ENCODE measurements at places on chromosomes 6 and 20.
A peak's percentile ranks its signal among the peaks of the same experiment; 100 is the strongest.

DNA sequence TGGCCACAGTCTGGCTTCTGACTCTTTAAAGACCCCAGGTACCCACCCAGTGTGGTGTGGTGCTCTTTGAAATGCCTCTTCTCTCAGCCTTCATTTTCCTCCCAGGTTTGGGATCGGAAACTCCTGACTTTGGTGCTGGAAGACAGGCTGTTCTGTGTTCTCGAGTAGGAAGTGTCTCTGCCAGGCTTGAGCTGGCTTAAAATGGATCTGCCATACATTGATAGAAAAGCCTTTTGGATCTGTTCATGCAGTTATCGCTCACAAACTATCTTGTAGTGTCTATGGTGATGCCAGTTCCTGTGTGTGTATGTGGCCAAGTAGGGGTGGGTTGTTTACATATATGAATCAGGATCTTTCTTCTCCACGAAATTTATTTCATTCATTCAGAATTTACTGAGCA, 307.3 kb upstream of the CHD6 start:
- no peak for DNase-seq

- no peak for DNase-seq
These were observed 25.8 kb upstream of the SLC17A3 start for GRCh38 chr6:25899580-25900408.

DNA sequence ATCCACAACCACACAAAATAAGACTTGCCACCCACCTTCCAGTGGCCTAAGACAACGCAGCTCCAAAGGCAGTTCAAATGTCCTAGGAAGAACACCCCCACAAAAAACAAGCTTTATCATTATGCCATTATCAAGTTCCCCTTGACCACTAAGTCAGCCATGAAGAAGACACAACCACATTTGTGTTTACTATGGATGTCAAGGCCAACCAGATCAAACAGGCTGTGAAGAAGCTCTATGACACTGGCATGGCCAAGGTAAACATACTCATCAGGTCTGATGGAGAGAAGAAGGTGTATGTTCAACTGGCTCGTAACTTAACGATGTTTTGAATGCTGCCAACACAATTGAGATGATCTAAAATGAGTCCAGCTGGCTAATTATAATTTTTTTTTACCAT, 26.1 kb downstream of the SEC63 start:
- no peak for DNase-seq

GRCh38 chr6:39088331-39088730, 26.7 kb downstream of the SAYSD1 start:
- peak; percentile 52 for DNase-seq

GRCh38 chr6:27924179-27924578, 12.0 kb upstream of the OR2B2 start:
- no peak for DNase-seq

DNA sequence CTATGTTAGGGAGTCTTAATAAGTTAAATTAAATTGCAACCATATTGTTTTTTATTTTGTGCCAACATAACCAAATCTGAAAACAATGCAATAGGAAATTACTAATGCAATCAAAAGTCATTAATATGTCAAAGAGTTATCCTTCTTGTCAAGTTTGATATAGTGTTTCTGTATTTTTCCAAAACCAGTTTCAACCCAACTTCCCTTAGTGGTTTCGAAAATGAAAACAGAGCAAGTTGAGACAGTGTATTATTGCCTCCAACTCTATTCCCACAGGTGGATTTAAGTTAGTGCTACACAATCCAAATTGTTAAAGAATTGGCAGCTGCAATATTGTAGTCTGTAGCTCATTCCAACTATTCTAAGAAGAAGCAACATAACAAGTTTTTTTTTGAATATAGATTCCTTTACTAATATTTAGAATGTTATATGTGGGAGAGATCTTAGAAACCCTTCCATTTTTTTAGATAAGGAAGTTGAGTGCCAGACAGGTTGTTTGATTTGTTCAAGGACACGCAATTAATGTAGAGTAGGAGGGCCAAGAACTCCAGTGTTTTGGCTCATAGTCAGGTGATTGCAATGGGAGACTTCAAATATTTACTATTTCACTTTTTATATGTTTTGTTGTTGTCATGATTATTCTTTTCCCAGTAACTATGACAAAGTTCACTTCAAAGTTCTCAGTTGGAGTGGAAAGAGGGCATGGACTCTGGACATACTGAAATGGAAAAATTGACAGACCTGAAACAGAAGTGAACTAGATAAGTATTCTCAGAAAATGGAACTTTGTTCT, 282.4 kb upstream of the HSF2 start:
- no peak for DNase-seq

GRCh38 chr20:38252292-38253288, 7.9 kb downstream of the KIAA1755 start:
- DNase-seq: no peak

- no peak for DNase-seq
These were observed 588 bp upstream of the ACSS2 start for GRCh38 chr20:34875642-34876405.

- DNase-seq: no peak
These were observed 10.2 kb downstream of the HDAC2 start for GRCh38 chr6:113960795-113961194.

GRCh38 chr6:8990075-8990474, 554.7 kb upstream of the SLC35B3 start:
- DNase-seq: no peak
